ENCODE measurements at places on chromosomes 11 and 22.

- no peak for DNase-seq
Measured at GRCh38 chr11:113974741-113975470, at the start of gene HTR3A. Gene HTR3A (plus strand): TSS chr11:113975108. CDS start chr11:113975326, 218 bp downstream.

- no peak for DNase-seq
Measured at GRCh38 chr11:24543771-24544170, 46.9 kb downstream of the LUZP2 start.

DNA sequence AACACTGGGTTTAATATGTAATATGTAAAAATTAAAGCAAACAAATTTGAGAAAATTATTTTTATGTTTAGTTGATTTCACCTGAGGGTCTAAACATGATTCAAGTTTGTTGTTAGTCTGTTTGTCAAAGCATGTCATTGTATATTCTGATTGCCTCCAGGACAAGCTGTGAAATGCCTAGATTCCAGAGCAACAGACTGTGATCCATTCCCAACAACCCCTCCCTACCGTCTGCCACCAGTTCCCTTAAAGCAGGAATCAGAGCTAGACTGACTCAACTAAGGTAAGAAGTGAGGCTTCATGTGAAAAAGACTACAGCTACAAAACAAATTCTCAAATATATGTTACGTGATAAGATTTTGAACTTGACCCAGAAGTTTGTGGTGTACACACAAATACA lies 304.2 kb downstream of the RAB38 start:
- no peak for DNase-seq

- no peak for DNase-seq
Measured at GRCh38 chr22:19514831-19515565, 9.2 kb downstream of the CLDN5 start.

GRCh38 chr11:64379160-64379559 lies 20.2 kb downstream of the RPS6KA4 start:
- no peak for DNase-seq

DNA sequence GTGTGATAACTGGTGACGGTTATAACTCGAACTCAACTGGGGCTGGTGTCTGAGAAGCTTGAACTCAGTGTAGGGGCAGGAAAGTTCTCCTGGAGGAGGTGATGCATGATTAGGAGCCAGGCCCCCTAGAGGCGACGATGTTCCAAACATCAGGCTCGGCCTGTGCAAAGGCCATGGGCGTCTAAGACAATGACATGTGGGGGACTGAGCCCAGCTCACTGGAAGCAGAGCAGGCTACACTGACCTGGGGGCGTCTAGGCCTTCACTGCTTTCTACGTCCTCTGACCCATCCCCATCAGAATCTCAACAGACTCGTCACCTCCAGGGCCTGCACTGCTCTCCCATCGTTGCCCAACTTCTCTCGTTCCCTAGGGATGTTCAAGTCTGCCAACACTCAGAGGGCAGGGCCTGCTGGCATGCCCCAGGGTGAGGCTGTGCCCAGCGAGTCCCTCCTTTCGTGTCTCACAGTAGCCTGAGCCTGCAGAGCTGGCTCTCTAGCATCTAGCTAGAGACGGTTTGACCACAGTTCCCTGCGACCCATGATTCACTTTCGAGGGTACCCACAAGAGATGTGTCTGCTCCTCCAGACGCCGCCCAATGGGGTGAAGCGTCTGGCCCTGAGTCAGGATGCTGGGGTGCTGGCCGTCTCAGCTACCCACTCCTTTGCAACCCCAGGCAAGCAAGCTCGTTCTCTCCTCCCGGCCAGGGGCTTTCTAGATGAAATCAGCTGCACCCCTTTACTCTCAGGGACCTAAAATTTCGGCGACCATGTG lies 1.1 kb upstream of the ATG16L2 start:
- DNase-seq = peak; percentile 78

- DNase-seq = no peak
Measured at GRCh38 chr11:26761361-26761809, 39.5 kb upstream of the SLC5A12 start.

DNA sequence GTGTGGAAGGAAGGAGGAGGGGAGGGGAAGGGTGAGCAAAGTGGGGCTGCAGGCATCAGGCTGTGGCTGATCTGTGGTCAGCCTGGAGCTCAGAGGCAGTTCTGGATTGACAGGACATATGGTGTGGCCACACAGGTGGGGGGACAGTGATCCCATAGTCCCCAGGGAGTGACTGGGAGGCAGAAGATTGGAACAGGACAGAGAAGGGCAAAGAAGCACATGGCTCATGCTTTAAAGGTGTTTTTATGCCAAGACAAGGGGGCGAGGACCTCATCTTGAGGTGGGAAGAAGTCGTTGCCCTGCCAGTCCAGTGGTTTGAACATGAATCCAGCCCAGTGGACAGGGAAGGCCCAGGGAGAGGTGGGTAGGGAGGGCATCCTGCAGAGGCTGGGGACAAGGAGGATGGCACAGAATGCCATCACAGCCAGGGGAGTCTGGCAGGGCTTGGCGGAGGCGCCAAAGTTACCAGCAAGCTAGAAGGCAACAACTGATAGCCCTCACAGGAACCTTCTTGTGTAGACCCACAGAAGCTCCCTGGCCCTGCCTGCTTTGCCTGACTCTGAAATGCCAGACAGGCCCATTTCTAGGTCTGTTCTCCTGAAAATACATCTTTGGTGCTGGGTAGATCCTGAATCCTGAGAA lies 3.1 kb downstream of the BET1L start:
- DNase-seq = no peak

DNA sequence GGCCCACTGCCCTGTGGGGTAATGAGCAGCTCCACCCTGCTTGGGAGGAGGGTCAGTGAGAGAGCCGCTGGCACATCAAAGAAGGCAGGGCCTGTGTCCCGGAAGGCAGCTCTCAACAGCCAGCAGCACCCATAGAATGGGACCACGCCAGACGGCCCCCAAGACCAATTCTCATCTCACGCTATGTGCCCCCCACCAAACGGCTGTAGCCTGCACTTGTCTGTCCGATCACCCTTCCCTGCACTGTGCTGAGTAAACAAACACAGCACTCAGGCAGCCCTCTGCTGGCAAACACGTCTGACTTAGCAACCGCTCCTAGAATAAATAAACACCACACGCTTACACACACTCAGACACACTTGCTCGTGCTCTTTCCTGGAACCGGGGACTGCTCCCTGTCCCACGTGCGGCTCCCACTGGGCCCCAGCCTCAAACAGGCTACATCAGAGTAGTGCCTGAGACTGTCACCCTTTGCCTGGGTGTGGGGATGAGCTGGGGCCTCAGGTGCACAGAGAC lies 53.2 kb upstream of the CDON start:
- peak; percentile 92 for DNase-seq

DNA sequence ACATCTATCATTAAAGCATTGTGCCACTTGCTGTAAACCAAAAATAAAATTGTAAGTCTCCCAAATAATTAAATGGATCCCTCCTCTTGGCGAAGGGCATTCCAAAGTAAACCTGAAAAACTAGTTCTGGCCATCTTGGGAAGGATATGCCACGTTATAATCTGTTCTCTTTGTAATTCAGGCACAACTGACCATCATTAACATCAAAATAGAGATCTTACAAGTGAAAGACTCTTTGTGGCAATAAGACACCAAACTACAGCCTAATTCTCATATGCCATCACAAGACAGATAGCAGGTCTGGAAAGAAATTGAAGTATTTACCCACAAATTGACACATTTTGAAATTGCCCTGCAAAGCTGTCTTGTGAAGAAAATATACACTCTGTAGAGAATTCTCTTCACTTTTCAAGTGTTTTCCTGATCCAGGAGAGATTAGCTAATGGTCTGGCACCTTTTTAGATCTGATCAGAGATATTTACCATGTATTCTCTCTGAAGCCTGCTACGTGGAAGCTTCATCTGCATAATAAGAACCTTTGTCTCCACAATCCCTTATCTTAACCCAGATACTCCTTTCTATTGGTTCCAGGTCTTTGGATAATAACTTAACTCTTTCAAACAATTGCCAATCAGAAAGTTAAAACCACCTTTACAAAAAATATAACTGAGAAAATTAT lies 630.4 kb upstream of the CCDC179 start:
- DNase-seq = no peak

DNA sequence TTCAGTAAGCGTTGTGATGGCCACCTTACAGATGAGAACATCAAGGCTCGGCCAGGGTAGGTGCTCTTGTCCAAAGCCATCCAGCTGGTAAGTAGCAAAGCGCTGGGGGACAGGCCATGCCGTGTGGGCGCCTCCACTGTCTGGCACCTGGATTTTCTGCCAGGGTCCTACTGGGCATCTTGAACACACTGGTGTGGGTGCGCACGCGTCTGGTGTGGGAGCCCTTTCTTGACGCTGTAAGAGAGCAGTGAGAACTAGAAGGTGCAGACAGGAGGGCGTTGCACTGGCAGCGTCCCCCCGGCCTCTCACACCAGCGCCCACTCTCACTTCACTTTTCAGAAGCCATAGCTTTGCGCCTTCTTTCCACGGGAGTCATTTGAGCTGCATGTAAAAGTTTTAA lies 296.6 kb downstream of the TBC1D22A start:
- DNase-seq = no peak

DNA sequence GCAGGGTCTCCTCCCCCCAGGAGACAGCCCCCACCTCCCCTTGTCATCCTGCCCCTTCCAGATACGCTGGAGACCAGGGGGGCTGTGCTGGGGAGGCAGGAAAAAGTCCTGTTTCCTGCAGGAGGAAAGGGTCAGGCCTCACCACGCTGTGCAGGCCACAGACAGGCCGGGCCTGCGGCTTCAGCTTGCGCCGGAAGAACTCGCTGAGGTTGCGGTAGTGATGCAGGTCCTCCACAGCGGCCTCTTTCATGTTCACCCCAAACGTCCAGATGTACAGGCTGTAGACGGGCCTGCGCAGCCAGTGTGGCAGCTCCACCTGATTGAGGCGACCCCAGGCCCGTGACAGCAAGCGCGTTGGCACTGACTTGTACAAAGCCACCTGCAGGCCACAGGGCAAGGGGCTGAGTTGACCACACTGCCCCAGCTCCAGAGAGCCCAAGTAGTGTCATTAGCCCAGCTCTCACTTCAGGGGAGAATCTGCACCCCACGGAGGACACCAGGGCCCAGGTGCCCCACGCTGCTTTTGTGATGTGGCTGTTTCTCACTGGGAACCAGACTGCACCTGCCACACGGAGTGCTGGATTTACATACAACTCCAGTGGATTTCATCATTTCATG lies 40.4 kb downstream of the PISD start:
- no peak for DNase-seq

DNA sequence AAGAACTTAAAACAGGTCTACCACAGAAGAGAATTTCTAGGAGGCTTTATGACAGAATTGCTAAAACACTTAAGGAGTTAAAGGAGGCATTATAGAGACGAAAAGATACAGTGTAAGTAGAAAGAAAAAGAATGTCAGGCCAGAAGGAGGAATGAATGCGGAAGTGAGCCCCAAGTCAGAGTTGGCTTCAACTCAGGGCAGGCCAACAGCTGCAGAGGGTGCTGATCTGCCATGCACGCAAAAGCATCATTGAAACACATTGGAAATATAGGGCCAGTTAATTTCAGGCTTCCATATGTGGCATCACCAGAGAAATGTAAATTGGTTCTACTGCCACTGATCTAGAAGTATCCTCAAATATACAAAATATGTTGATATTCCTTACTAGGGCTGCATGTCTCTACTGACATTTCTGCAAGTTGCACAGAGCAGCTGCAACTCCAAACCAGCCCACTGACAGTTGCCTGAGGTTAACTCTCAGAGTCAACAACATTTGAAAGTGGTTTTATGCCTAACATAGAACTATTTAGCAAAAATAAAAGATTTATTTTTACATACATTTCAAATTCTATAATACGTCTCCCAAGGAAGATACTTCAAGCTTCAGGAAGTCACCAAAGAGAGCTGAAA lies 324.1 kb downstream of the C11orf87 start:
- no peak for DNase-seq
